ENCODE measurements at places on chromosomes 7 and 10. TPM values are rescaled to one million over a fixed set of nuclear protein-coding genes. Genes with fewer than 3 reads are reported as not detected.

NXPH1 gene
- total RNA-seq = not detected

LIPK gene
- not detected for total RNA-seq

BTBD16 gene
- not detected for total RNA-seq

LRRTM3 gene
- not detected for total RNA-seq

WNT8B gene
- 0.40 TPM for total RNA-seq

CALML5 gene
- not detected for total RNA-seq

SCART1 gene
- 1.4 TPM for total RNA-seq

- no peak for DNase-seq
These were observed 588.1 kb upstream of the SEMA3D start for GRCh38 chr7:85774986-85775385.

DNA sequence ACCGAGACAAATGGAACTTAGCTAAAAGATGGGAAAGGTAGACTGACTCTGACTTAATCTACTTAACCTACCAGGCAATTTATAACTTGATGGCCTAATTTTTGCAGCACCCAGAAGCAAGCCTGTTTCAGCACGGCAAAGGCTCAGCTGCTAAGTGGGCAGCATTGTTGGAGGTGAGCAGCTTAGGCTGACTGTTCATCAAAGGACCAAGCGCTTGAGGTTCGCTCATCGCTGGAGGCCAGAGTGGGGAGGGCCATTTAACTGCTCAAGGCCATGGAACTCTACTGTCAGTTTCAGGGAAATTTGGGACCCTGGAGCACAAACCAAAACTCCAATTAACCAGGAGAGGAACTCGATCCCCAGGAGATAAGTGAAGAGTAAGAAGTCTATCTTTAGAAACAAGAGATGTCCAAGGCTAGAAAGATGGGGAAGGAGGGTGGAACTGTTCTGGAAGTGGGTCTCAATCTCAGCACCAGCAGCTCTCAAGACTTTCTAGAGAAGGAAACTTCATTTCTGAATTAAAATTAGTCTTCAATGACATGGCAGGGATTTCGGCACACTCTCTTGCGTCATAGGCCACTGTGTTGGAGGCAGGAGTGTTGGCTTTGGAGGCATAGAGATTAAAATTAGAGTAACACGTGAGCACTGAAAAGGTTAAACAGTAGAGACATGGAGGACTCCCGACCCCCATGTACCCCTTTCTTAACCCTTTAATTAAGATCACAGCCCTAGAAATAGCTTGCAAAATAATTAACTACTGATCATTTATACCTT lies 43.1 kb downstream of the EGFR start:
- DNase-seq = no peak

GRCh38 chr10:12533151-12533550 lies 183.8 kb downstream of the CAMK1D start:
- no peak for DNase-seq

DNA sequence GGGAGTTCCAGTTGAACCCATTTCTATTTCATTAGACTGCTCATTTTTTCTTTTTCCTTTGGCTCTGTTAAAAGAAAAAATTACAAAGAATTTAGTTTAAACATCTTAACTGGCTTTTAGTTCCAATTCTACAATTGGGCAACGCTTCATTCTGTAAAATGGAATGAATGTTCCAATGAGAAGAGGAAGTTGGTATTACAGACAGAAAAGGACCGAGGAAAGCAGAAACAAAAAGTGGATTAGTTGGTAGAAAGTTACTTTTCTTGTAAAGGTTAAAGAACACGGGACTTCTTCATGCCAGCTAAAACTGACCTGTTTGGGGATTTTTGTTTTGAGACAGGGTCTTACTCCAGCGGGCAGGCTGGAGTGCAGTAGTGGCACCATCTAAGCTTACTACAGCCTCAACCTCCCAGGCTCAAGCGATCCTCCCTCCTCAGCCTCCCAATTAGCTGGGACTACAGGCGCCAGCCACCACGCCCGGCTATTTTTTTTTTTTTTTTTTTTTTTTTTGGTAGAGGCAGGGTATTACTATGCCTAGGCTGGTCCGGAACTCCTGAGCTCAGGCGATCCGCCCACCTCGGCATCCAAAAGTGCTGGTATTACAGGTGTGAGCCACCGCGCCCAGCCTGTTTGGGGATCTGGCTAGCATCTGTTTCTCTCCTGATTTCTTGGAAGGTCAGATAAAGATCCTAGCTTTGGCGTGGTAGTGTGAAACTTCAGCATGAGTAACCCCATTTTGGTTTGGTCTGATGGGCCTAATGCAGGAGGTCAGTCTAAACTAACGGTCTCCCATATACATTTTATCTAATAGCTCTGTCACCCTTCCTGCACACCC lies 1.3 kb upstream of the VDAC2 start:
- peak; percentile 31 for DNase-seq

GRCh38 chr10:73131301-73131700 lies 21.0 kb downstream of the NUDT13 start:
- no peak for DNase-seq

- DNase-seq = no peak
These were observed 1.4 kb downstream of the KCNH2 start for GRCh38 chr7:150976529-150977381.

DNA sequence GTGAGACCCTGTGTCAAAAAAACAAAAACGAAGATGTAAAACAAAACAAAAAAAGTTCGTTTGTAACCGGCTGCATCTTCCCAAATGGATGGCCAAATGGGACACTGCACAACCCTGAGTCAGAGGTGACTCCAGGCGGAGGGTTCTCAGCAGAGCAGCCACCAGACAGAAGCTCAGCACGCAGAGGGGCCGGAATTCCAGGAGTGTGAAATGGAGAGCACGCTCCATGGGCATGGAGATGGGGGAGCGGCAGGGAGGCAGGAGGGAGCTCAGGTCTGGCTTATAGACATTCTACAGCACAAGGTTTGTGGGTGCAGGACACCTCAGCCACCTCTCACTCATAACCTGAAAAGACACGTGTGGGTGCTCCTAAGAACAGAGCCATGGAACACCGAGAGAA lies 227.0 kb downstream of the MAD1L1 start:
- DNase-seq = no peak

- DNase-seq = no peak
These were observed 262.2 kb upstream of the TCERG1L start for GRCh38 chr10:131573707-131574106.
